ENCODE measurements at places on chromosomes 7 and 10.
A peak's percentile ranks its signal among the peaks of the same experiment; 100 is the strongest.

- no peak for DNase-seq
Measured at GRCh38 chr7:95472581-95473161, 13.1 kb upstream of the ASB4 start.

DNA sequence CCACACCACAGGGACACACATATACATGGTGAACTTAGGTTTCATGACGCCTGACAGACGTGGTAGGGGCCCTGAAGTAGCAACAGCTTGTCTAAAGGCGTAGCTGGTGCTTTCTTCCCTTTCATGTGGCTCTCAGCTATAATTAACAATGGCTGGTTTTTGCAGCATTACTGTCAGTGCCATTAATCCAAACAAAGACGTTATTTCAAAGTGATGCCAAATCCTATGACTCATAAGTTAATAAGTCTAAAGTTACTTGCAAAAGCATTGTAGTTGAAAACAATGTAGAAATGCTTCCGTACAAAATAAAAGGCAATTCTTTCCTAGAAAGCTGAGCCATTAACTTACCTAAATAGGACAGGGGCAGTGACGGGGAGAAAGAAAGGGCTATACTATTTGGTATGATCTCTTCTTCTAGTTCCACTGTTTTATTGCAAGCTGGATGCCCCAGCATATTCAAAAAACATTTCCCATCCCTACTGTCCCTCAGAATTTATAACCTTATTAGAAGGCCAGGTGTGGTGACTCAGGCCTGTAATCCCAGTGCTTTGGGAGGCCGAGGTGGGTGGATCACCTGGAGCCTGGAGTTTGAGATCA is 105.4 kb downstream of the ODAD2 start:
- DNase-seq, result no peak

GRCh38 chr10:106107706-106108105 is 1056.8 kb downstream of the SORCS1 start:
- no peak for DNase-seq

- no peak for DNase-seq
Measured at GRCh38 chr7:139829025-139829774, at the start of gene TBXAS1. Gene TBXAS1 (plus strand): TSS chr7:139829264. CDS start chr7:139829391, 127 bp downstream.

DNA sequence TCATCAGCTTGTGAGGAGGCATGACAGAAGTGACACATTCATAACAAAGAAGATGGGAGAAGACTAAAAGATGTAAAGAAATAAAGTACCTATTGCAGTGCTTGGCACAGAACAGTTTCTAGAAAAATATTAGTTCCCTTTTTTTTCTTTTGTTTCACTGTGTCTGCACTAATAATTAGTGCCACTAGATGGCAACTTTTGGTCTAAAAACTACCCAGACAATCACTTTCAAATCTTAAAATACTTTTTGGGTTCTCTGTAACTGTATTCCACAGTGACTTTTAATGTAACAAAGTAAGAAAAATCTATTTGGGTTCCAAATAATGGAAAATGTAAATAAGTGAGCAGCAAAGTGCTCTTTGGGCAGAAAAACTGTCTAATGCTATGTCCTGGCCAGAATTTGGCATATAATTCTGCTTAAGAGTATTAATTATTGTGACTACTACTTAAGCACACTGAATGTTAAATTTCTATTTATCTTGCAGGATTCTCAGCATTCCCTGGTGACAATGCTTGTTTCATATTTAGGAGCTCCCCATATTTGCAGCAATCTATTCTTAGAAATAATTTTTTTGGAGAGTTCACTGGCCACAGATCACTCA is 134.8 kb upstream of the KIF5B start:
- DNase-seq, result no peak

DNA sequence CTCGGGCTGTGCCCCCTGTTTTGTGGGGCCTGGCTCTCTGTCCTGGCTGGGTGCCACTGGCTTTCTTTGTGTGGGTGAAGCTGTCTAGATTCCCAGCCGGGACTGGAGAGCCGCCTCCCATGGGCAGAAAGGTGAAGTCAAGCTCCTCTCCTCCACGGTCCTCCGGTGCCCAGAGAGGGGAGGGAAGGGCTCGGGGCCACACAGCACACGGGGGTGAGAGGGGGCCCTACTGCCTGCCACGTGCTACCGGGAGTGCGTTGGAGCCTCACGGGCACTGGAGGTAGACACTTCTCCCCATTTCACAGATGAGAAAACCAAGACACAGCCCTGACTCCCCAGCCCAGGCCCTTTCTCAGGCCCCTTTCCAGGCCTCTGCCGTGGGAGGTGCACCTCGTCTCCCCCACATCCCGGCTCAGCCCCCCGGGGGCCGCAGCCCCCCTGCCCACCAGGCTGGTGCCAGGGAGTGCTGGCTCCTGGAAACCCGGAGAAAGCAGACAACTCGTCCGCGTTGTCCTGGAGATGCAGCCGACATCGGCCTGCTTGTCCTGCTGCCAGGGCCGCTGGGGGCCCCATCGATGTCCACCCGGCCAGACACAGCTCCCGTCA is 55.8 kb downstream of the UNCX start:
- DNase-seq, result peak; percentile 86

- no peak for DNase-seq
Measured at GRCh38 chr10:43177595-43177994, 39.4 kb downstream of the CSGALNACT2 start.

DNA sequence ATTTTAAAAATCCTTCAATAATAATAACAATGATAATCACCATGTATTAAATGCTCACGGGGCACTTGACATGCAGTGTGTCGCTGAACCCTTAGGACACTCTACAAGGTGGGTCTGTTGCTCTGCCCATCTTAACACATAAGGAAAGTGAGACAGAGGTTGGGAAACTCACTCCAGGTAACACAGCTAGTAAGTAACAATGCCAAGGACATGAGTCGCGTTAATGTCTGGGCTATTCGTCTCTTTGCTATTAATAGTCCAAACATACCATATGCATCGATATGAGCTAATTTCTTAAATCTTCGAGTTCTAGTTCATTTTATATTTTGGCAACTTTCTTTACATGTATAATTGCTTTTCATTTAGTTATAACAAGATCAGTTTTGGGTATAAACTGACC is 79.5 kb downstream of the BEND7 start:
- DNase-seq, result no peak

DNA sequence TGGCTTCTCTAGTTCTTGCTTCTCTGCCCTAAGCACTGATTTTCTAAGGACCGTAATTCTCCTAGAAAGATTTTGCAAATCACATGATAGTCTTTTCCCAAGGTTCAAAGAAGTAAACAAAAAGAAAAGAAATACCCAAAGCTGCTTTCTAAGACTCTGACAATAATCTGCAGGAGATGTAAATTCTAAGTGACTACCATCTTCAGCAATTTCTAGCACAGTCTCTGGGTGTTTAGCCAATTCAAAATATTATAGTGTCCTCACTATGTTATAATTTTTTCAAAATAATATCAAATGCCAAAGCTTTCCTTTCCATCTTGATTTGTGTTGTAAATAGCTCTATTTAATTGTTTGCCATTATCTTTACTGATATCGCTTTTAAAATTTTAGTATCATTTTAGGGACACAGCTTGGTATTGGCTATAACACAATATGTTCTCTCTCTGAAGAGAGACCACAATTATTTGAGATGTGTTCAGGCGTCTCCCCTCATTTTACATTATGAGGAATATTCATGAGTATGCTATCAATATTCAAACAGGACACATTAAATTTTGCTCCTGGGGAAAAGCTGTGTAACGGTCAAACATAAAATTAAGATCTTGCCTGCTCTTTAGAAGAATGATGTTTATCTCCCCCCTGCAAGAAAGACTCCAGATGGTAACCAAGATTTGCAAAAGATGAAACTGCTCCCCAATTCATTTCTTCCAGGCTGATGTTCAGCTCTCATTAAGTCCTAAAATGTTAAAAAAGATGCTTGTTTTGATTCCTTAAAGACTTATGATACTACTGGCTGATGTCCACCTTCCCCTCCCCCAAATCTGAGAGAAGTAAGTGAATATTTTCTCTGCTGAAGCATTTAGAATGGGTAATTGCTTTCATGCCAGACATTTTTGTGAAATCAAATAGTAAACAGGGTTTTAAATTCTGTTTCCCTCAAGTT is 191.9 kb upstream of the WDR11 start:
- no peak for DNase-seq

DNA sequence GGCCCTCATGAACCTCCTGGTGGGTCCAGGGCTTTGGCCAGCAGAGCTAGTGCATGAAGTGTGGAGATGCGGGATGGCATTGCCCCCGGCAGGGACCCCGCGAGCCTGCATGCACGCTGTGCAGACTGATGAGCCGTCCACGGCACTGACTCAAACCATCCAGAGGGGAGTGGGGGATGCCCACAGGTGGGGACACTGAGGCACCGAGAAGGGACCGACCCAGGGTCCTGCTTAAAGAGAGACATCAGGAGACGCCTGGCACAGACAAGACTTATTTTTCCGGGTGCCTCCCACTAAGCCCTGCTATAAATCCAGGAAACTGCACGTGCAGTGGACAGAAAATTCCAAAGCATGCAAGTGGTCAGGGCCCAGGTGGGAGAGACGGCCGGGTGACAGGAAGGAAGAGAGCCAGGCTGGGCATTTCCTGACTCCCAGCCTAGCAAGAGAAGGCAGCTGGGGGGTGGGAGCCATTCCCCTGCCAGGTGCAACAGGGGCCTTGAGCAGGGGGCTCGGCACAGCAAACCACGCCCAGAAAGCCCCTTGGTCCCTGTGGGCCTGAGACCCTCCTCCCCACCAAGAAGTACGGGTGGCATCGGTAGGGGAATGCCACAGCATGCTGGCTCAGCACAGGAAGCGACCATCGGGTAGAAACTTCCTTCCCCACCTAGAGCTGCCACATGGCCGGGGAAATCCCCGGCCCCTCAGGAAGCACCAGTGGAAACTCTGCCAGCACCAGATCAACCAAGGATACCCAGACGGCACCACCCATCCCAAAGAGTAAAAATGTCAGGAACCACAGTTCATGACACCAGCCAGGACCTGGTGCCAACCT is 91.5 kb downstream of the FOXL3 start:
- peak; percentile 42 for DNase-seq

DNA sequence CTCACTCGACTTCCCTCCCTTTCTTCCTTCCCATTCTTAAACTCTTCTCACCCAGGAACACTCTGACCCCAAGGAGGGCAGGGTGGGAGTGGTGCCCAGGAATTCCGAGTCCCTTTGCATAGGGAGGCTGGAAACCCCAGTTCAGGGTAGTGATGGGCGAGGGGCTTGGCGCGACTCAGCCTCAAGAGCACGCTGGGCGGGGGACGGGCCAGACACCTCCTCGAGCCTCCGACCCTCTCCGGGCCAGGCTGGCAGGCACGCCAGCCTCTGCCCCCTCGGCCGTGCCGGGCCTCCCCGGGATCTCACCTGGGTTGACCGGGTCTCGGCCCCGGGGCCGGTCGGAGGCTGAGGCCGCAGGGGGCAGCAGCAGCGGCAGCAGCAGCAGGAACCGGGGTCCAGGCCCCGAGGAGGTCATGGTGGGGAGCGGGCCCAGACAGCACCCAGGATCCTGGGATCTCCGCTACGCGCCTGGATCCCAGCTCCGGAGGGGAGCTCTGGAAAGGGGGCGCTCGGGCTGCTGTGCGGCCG is 457 bp downstream of the PLOD3 start:
- no peak for DNase-seq

- no peak for DNase-seq
Measured at GRCh38 chr10:91127341-91128082, 93.0 kb upstream of the PCGF5 start.

GRCh38 chr10:91040343-91040742 is 119.5 kb upstream of the ANKRD1 start:
- no peak for DNase-seq

DNA sequence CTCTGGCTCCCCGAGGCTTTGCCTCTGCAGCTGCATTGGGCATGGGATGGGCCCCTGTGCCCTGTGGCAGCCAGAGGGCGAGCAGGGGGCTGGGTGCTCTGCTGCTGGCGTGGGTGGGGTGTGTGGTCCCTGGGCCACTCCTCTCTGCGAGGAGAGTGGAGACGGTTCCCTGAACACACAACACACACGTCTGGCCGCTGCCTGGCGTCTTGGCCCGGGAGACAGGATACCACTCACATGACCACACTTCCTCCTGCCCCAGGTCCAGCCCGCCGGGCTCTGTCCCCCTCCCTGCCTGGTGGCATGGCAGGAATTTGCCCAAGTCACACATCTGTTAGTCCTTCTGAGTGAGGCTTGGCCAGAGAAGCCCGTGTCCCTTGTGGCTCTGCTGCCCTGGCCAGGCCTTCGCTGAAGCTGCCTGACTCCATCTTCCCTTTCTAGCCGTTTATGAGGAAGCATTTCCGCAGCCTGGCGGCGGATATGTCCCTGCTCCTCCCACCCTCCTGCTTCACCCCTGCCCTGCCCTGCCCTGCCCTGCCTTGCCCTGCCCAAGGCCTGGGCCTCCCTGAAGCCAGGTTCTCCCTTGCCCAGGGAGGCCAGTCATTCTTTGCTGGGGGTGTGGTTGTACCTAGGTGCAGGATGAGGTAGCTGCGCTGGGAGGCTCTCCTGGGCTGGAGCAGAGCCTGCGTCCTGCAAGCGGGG is 3.0 kb downstream of the BRI3 start:
- DNase-seq, result peak; percentile 93

- DNase-seq, result no peak
Measured at GRCh38 chr10:19874791-19875190, 58.6 kb downstream of the PLXDC2 start.

DNA sequence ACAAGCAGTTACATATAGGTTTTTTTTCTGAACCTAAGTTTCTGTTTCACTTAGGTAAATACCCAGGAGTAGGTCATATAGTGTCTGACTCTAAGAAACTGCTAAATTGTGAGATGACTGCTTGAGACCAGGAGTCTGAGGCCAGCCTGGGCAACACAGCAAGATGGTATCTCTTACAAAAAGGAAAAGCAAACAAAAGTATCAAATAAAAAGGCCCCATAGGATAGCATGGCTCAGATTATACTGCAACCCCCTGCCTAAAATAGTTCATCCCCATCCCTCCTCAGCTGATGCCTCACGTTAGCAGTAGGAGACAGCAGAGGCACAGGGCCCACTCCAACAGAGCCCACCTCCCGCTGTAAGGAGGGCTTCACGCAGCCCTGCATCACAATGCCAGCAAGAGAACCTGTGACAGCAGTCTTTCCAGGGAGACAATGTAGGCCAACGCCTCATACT is 90.3 kb downstream of the SRPK2 start:
- no peak for DNase-seq

GRCh38 chr10:73865459-73866442 is 8.6 kb downstream of the CAMK2G start:
- DNase-seq, result no peak

- DNase-seq, result no peak
Measured at GRCh38 chr10:23340354-23340753, 4.2 kb downstream of the C10orf67 start.

- DNase-seq, result no peak
Measured at GRCh38 chr10:110724116-110724921, 80.2 kb downstream of the RBM20 start.

- DNase-seq, result no peak
Measured at GRCh38 chr10:35347121-35347562, 10.8 kb downstream of the CCNY start.

GRCh38 chr10:103013416-103013815 is 95.3 kb downstream of the CNNM2 start:
- DNase-seq, result no peak

Measured in chondrocyte (in vitro differentiated cells).